ENCODE measurements at places on chromosomes 3 and 15. TPM values are rescaled to one million over a fixed set of nuclear protein-coding genes. Genes with fewer than 3 reads are reported as not detected.

- no peak for DNase-seq
Measured at GRCh38 chr15:66760097-66760967, 58.3 kb downstream of the SMAD6 start.

DNA sequence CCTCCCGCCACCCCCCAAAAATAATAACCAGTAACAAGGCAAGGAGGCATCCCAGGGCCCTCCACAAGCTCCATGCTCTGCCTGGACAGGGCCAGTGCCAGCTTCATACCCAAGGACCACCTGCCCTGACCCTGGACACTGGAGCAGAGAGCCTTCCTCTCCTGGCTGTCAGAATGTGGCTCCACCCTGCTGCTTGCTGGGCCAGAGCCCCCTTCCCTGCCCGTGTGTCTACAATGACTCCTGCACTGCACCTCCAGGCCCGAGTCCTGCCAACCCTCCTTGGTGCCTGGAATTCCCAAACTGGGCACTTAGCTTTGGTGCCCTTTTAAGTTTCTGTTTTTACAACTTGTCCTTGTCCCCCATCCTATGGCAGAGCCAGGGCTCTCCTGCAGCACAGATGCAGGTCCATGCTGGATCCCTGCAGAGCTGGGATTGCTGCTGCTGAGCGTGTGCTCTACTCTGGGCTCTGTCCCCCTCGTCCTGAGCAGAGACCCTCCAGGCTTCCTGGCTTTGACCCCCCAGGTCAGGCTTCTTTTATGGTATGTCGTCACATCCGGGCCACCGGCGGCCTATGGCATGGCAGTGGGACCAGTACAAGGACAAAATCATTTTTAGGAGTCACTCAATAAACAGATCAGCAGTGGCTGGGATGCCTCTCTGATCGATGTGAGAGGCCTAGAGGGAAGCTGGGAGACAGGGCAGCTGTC lies 11.4 kb upstream of the SNRPA1 start:
- no peak for DNase-seq

DNA sequence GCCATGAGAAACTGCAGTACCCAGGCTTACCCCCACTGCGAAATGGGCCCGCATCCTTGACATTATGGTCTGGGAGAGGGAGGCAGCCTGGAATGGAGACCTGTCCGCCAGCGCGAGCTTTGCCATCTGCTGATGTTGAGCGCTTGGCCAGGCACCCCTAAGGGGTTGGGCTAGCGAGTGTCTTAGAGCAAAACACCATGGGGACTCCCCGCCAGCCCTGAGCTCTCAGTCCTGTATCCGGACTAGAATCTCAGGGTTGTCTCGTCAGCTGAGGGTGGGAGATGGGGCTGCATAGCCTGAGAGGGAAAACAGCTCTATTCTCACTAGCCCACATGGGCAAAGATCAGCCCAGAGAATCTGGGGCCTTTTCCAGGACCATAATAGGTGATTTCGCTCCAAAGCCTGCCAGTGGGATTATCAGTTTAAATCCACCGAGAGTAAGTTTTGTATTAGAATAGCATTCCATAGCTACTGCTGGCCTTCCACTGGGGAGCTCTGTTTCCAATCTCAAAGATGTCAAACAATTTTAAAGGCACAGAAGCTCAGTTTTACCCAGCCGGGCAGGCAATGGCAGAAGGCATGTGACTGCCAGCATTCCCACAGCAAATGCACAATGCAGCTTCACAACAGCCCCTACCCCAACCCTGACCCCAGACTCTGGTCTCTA lies 167.5 kb upstream of the TPM1 start:
- no peak for DNase-seq

The TEX55 gene
- total RNA-seq: 158 TPM

GRCh38 chr3:157066335-157067098 lies 93.4 kb downstream of the CCNL1 start:
- no peak for DNase-seq

DNA sequence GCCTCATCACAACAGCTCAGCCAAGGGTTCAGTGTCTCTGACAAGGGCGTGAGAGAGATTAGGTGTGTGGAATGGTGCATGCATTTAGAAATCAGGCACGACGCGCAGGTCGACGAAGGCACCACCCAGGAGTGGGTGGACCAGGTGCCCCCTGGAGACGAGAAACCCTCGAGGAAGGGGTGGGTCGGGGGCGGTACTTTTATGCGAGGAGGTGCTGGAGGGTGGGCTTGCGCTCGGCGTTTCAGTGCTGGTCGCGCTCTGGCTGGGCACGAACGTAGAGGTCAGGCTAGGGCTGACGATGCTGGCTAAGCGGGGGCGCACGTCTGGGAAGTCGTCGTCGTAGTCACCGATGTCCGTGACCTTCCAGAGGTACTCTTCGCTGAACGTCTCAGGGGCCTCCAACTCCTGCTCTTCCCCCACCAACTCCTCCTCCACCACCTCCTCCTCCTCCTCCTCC lies 393 bp downstream of the ERICH6 start:
- peak; percentile 47 for DNase-seq

- DNase-seq: no peak
Measured at GRCh38 chr3:102532901-102533300, 98.1 kb downstream of the ZPLD1 start.

DNA sequence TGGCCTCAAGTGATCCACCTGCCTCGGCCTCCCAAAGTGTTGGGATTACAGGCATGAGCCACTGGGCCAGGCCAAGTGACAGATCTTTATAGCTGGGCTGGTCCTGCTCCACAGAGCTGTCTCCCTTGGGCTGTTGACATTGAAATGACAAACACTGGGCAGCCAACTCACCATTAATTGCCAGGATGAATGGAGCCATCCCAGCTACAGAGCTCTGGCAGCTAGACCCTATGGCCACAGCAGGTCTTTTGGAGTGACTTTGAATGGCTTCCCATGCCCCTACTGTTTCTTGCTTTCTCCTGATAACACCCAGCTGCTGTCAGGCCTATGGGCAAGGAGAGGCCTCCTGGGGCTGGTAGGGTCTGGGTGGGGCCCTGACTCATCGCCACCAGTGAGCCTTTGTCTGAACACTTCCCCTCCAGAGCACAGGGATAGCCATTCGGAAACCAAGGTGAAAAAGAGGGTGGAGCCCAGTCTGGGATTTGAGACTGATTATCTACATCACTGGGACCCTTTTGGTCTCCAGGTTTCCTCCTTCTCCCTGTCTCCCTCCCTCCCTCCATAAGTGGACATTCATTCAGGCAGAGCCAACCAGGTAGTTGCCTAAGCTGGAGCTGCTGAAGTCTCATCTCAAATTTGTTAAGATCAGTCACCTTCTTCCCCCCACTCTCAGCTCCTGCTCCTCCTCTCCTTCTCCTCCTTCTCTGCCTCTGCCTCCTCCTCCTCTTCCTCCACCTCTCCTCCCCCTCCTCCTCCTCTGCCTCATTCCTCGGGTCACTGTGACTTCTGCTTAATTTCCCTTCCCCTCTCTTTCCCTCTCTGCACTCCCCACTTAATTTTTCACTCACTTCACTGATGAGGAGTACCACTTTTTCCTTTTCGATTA lies 34.0 kb downstream of the BHLHE40 start:
- DNase-seq: no peak

The CIB2 gene
- 24.9 TPM for total RNA-seq

The GOLGA8M gene
- 17.6 TPM for total RNA-seq

DNA sequence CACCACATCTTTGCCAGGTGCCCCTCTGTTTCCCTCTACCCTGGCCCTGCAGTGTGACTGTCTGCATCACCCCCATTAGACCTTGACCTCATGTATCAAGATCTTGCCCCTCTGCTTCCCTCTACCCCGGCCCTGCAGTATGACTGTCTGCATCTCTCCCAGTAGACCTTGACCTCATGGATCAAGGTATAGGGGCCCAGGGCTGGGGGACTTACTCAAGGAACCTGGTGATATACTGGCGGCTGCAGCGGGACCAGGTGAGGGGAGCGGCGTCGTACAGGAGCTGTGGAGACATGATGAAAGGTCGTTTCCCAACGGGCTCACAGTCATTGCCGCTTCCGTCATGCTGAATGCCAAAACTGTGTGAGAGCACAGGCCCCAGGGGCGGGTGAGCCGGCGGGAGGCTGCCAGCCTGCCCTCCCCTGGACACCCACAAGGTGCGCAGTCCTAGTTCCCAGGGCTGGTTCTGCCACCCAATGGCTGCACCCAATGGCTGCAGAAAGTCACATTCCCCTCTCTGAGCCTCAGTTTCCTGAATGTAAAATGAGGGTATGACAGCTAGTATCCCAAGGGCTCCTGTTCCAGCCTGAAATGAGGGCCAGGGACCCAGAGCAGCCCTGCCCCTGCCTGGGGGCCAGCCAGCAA lies 23.1 kb downstream of the ADAMTS7 start:
- no peak for DNase-seq

GRCh38 chr3:187736418-187736871 lies 8.8 kb downstream of the BCL6 start:
- peak; percentile 18 for DNase-seq

- DNase-seq: no peak
Measured at GRCh38 chr15:50137330-50137761, 18.3 kb upstream of the ATP8B4 start.

DNA sequence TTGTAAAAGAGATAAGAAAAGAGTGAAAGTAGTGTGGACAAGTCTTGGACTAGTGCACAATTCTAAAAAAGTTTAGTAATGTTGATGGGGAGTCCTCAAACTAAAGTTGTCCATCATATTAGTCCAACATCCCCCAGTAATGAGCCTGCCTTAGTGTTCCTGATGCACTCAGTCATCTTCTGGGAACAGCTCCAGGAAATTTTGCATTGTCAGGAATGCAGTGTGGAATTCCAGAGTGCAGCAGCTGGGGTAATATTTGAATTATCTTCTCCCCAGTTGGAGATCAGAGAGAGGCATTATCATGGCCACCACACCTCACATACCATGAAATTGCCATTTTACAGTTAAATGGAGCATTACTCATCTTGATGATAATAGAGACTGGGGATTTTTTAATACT lies 528.8 kb upstream of the NAALADL2 start:
- no peak for DNase-seq

The SH3GL3 gene
- 36.3 TPM for total RNA-seq

GRCh38 chr3:11635680-11636393 lies 7.9 kb downstream of the VGLL4 start:
- no peak for DNase-seq

DNA sequence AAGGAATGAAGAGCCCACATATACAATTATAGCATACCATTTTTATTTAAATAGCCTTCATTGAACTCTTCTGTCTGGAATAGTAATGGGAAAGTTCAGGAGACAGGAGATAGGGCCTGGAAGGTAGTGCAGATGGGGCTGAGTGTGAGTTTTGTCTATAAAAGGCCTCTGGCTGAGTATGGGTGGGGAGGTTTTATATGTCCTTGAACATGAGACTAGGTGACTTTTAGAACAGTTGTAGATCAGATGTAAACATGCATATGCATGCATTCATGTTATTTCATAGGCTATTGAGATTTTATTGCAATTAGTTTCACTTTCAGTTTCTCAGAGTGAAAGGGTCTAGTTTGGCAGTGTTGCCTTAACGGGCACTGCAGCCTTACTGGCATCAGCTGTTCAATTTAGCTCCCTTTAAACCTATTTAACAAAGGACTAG lies 27.1 kb downstream of the CGGBP1 start:
- no peak for DNase-seq

- no peak for DNase-seq
Measured at GRCh38 chr15:48385031-48385830, 54.0 kb downstream of the DUT start.

GRCh38 chr3:144480416-144480919 lies 508.8 kb downstream of the DIPK2A start:
- no peak for DNase-seq

DNA sequence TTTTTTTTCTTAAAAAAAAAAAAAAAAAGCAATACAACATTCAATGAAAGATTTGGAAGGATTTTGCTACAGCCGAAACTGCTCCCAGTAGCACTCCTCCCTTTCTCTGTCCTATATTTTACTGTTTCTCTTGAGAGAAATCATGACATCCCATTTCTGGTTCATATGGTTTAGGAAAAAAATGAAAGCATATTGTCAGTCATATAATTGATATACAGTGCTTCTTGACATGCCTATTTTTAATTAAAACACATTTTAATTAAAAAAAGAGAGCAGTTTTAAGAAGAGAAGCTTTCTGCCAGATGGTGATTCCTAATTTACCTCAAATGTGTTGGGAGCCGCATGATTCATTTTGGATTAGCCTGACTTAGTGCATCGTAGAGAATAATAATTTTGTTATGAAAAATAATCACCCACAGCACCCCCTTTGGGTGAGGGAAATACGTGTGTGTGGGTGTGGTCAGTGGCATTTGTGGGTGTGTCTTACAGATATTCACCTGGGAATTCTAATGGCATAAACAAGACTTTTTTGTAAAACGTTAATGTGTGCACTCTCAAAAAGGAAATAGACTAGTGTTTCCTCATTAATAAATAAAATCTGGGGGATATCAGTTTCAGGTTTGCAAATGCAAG lies 544.5 kb downstream of the MFSD1 start:
- no peak for DNase-seq

The CCR8 gene
- total RNA-seq: not detected

The TRAT1 gene
- not detected for total RNA-seq

The PLA1A gene
- 0.87 TPM for total RNA-seq

The LRRC31 gene
- total RNA-seq: 0.24 TPM

GRCh38 chr3:184368586-184369183 lies 7.2 kb downstream of the POLR2H start:
- DNase-seq: no peak

The GOLGA6D gene
- 13.1 TPM for total RNA-seq

The DNAJA4 gene
- 145 TPM for total RNA-seq

The NDN gene
- 66.5 TPM for total RNA-seq

The DAPK2 gene
- 3.6 TPM for total RNA-seq

The NAA50 gene
- total RNA-seq: 174 TPM

GRCh38 chr15:89301304-89302089 lies 33.1 kb downstream of the POLG start:
- no peak for DNase-seq

The LTK gene
- 3.7 TPM for total RNA-seq

DNA sequence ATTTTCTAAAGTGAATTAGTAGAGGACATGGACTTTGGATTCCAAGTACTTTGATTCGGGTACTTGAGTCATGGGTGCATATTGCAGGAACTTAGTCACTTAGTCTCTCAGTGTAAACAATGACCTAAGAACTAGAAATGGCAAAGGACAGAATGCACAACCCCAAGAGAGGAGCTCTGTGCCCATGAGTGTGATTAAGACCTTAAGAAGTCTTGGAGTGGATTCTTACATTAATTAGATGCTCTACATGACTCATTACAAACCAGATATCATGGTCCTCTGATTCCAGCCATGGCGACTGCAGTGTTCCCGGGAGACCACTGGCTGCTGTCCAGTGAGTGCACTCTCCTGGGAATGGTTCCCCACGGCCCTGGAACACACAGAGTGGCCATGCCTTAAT lies 251.5 kb downstream of the GABRG3 start:
- no peak for DNase-seq

GRCh38 chr3:115254492-115255196 lies 107.6 kb upstream of the ZBTB20 start:
- peak; percentile 14 for DNase-seq

The SRGAP3 gene
- 58.5 TPM for total RNA-seq

The RLBP1 gene
- total RNA-seq: 0.93 TPM

GRCh38 chr15:56532721-56533460 lies 68.0 kb upstream of the MNS1 start:
- DNase-seq: no peak
